Stimulated activated CD4-positive, alpha-beta T cell treated with anti-CD3 and anti-CD28 coated beads, Interleukin-4, amount 100 ng/mL, for 1 hour (primary cell): ENCODE measurements at places on chromosomes 5 and 9.

DNA sequence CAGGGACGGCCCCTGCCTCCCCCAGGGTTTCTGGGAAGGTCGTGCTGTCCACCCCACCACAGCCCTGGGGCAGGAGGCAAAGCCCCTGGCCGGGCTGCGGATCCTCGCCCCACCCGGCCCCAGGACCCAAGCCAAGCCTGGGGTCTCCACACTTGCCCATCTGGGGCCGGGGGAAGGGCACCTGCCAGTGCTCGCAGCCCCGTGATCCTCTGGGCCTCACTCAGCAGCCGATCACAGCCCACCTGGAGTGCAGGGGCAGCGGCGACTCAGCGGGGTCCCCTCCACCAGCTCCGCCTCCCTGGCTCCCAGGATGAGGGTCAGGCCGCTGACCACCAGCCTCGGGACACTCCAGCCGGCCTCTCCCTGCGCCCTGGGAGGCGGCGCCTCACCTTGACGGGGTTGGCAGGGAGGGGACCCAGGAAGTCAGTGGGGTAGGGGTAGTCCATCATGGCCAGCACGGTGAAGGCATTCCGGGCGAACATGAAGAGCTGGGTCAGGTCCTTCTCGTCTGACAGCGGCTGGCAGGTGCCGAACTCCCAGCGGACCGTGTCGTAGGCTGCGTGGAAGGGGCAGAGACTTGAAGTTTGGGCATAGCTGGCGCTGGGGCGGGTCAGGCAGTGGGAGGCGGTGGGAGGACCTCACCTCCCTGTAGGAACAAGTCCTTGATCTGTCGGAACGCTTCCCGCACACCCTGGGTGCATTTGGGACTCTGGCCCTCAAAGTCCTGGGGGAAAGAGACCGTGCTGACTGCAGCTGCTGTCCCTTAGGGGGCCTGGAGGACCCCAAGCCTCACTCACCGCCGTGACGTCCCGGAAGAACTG is 1.8 kb downstream of the DPP7 start:
- no peak for DNase-seq

DNA sequence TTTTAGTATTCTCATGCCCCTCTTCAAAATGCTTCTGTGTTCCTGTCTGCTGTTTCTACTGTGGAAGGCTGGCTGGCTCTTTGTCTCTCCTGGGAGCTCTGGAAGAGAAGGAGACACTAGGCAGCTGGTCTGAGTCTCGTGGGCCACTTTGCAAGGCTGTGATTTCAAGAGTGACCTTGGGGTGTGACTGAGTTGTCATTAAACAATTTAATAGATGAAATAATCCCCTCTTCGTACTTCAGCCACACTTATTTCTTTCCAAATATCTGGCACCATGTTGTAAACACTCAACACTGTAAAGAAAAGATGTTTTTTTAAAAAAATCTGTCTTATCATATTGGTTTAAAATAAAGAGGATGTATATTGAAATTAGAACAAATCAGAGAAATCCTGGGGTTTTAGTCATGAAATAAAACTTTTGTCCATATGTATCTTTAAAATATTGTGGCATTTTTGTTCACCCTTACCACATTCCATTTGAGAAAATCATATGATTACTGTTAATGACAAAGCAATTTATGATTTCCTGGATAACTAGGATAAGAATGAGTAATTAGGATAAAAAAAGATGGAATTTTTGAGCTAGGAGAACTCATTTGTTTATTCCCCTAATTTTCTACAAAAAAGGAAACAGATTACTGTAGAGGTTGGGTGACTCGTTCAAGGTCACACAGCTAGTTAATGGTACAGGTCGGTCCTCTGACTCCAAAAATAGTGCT is 200.8 kb downstream of the MAT2B start:
- DNase-seq: no peak

DNA sequence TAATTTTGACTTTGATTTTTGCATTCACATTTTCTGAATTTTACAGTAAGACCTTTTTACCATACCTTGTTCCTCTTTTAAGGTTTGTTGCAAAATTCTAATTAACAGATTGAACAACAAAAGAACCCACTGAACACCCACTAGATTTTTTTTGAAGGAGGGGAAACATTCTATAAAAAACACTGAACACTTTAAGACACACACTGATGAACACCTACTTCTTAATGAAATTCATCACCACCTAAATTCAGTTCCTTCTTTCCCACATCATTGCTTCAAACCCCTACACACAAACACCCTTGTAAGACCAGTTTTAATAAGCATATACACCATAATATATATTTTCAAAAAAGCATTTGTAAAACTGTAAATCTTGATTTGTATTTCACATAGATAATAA is 559.0 kb upstream of the MEF2C start:
- no peak for DNase-seq

GRCh38 chr5:146919304-146919703 is 40.7 kb upstream of the PPP2R2B start:
- DNase-seq: no peak

DNA sequence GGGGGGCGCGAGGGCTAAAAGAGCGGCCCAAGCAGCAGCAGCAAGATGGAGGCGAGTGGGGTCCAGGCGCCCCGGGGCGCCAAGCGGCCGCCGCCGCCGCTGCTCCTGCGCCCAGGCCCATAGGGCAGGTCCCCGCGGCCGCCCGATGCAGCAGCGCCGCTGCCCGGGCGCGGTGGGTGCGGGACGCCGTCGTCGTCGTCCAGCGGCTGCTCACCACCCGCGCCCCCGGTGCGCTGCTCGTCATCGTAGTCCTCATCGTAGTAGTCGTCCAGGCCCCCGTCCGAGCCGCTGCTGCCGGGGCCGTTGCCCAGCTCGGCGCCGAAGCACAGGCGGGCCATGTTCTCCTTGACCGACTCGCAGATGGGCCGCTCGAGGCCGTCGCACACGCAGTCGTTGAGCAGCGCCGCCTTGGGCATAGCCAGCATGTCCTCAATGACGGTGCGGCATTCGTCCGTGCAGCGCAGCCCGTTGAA is 1.5 kb downstream of the GAS1 start:
- no peak for DNase-seq

GRCh38 chr9:19173598-19174125 is 46.4 kb upstream of the PLIN2 start:
- DNase-seq: no peak

- peak; percentile 68 for DNase-seq
These were observed 113.7 kb downstream of the TRPM6 start for GRCh38 chr9:74773886-74774479.

DNA sequence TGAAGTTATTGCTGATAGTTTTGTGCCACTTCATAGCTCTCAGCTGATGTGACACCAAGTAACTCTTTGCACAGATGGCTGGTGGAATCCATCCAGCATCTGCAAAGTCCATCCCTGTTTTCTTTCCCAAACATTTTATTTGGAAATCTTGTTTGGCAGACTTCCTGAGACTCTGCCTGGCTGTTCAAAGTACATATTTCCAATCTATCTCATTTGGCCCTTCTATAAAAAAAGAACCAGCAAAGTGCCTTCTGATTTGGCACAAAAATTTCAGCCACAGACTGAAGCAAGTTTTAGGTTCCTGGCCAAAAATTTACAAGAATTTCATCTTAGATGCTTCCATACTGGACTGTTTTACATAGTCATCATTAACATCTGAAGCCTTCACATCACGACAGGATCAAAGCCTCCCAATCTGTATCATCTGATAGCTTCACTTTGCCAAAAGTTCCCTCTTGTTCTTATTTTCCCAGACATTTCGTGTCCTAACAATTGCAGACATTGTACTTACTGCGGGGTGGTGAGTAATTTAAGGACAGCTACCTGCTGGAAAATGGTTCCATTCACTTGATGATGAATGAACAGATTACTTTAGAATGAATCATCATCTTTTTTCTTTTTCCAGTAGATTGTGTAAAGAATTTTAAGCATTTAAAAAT is 377.3 kb downstream of the KIAA0825 start:
- no peak for DNase-seq
